ENCODE measurements at places on chromosomes 2 and 18. TPM values are rescaled to one million over a fixed set of nuclear protein-coding genes. Genes with fewer than 3 reads are reported as not detected.

DNA sequence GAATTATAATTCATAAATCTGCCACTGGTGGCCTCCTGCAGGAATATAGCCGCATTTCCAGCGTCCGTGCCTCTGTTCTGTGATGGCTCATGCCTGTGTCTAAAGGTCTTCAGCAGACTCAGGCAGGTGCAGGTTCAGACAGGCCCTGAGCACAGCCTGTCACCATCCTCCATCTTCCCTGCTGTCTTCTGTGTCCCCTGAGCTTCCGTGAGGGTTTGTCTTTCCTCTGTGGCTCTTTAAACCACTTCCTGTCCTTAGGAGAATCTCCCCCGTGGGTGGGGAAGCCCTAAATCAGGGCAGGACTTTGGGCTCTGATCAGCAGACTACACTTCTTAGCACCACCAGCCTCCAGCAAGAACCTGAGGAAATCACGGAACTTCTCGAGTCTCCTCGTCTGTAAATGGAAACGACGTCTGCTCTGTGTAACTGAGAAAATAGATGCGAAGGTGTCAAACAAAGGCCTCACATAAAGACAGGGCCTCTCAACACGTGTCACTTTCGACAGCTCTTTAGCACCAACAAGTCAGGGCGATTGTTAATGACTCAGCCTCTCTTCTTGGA lies 24.1 kb upstream of the NFATC1 start:
- H3K27ac ChIP-seq, result peak overlapping the region; percentile 45
- H3K36me3 ChIP-seq, result peaks cover 2% of the 10 kb centered on the region
- H3K27me3 ChIP-seq, result no peaks in the 10 kb centered on the region
- peak; percentile 26 for DNase-seq

DNA sequence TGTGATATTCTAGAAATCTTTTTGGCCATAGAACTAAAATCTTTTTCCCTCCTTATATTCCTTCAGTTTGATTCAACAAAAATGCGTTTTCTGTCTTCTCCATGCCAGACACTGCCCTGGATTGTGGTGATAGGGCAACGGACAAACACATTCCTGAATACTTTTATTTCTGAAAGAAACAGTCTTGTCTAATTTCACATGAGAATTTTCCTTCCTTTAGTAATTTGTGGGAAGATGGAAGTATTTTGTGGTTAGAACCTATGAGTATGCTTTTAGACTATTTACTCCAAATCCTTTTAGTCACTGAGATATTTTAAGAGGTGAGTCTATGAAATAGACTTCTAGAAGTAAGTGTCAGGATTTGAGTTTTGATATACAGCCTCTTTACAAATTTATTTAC lies 49.6 kb downstream of the COL5A2 start:
- no peak overlapping the region for H3K27ac ChIP-seq
- H3K36me3 ChIP-seq, result no peaks in the 10 kb centered on the region
- peaks cover 5% of the 10 kb centered on the region for H3K27me3 ChIP-seq
- no peaks in the 10 kb centered on the region for H3K4me1 ChIP-seq
- H3K4me3 ChIP-seq, result no peak overlapping the region

MARCO gene
- not detected for total RNA-seq

ANKRD30BL gene
- not detected for total RNA-seq

GRCh38 chr2:54627973-54628372 lies 95.5 kb upstream of the EML6 start:
- no peak overlapping the region for H3K4me3 ChIP-seq
- no peaks in the 10 kb centered on the region for H3K27me3 ChIP-seq
- H3K27ac ChIP-seq, result peak overlapping the region; percentile 35
- no peak for DNase-seq
- H3K4me1 ChIP-seq, result peaks cover 11% of the 10 kb centered on the region

DNA sequence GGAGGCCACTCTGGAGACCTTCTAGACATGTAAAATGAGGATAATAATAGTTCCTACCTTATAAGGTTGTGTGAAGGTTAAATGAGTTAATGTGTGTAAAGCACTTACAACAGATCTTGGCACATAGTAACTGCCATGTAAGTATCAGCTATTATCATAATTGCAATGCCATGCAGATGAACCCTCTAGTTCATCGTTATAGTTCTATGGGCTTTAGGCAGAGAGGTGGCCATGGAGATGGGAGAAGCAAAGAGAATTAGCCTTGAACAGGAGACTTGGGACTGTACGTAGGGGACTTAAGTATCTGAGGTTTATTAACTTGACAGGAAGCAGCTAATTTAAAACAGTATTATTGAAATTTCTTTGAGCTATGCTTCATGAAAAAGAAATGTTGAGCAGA lies 151.8 kb downstream of the PIK3C3 start:
- no peak for DNase-seq
- H3K4me1 ChIP-seq, result no peaks in the 10 kb centered on the region
- H3K27ac ChIP-seq, result no peak overlapping the region
- H3K36me3 ChIP-seq, result no peaks in the 10 kb centered on the region

DNA sequence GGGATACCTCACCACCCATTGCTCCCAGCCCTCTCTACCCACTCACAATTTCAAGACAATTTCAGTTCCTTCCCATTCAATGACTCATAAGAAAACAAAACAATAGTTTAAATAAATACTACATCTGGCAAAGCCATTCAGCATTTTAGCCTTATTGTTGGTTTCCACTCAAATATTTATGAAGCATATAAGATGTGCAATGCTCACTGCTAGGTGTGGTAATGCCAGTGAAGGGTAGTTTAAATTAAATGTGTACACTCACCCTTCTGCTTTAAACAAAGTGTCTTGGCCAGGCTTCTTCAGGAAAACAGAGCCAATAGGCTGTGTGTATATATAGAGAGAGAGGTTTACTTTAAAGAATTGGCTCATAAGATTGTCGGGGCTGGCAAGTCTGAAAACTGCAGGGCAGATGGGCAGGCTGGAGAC lies 37.0 kb downstream of the INO80C start:
- H3K27me3 ChIP-seq, result no peaks in the 10 kb centered on the region
- no peak overlapping the region for H3K4me3 ChIP-seq
- no peak for DNase-seq
- no peaks in the 10 kb centered on the region for H3K4me1 ChIP-seq
- H3K27ac ChIP-seq, result no peak overlapping the region
- no peaks in the 10 kb centered on the region for H3K36me3 ChIP-seq

DPP4 gene
- 22.4 TPM for total RNA-seq

- H3K27ac ChIP-seq, result peak overlapping the region; percentile 79
- H3K36me3 ChIP-seq, result peaks cover 60% of the 10 kb centered on the region
- DNase-seq, result peak; percentile 66
Observed at GRCh38 chr2:27901234-27901633, 10.7 kb downstream of the BABAM2 start.

MCFD2 gene
- 42.0 TPM for total RNA-seq

DNA sequence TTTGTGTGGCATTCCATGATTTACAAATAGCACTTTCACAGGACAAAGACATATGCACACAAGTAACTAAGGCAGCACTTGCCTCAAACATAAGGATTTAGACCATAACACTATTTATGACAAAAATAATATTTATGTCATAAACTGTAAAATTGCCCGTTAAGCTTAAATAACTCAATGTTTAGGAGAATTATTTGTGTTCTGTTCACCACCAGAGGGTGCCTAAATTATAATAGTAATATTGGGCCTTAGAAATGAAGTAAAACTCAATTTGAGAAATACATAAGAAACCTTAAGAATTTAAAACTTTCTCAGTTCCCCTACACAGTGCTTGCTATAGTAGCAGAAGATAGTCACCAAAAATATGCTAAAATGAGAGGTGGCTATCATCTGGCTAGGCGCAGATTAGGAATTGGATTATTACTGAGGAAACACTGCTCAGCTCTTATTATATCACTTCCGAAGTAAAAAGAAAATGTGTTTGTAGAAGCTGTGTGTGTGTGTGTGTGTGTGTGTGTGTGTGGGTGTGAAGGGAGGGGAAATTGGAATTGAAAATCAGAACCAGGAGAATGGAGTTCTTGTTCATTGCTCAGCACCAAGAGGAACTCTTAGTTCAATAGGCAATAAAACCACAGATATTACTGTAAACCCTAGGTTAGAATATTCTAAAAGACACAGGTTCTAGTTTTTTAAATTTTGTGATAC lies 4.9 kb upstream of the CHN1 start:
- no peak overlapping the region for H3K4me3 ChIP-seq
- H3K27ac ChIP-seq, result no peak overlapping the region
- no peaks in the 10 kb centered on the region for H3K36me3 ChIP-seq
- no peaks in the 10 kb centered on the region for H3K4me1 ChIP-seq

DNA sequence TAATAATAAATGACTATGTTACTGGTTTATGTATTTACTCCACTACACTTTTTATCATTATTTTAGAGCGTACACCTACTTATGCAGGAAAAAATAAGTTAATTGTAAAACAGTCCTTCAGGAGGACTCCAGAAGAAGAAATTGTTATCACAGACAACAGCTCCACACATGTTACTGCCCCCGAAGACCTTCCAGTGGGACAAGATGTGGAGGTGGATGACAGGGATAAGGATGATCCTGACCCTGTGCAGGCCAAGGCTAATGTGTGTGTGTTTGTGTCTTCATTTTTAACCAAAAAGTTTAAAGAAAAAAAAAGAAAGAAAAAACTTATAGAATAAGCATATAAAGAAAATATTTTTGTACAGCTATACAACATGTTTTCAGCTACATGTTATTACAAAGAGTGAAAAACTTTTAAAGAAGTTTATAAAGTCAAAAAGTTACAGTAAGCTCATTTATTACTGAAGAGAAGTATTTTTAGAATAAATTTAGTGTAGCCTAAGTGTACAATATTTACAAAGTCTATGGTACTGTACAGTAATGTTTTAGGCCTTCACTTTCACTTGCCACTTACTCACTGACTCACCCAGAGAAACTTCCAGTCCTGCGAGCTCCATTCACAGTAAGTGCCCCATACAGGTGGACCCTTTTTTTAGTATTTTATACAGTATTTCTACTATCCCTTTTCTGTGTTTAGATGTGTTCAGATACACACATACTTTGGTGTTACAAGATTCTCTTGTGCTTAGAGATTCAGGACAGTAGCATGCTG lies 7.5 kb downstream of the TGFBRAP1 start:
- peaks cover 14% of the 10 kb centered on the region for H3K36me3 ChIP-seq
- peaks cover 49% of the 10 kb centered on the region for H3K4me1 ChIP-seq
- no peak overlapping the region for H3K4me3 ChIP-seq

IGFBP5 gene
- total RNA-seq, result not detected

GRCh38 chr2:74540291-74540690 lies 10.6 kb downstream of the HTRA2 start:
- DNase-seq, result no peak
- H3K4me3 ChIP-seq, result no peak overlapping the region
- peaks cover 27% of the 10 kb centered on the region for H3K27me3 ChIP-seq

MC2R gene
- total RNA-seq, result not detected

ACTR2 gene
- 326 TPM for total RNA-seq

PDE11A gene
- total RNA-seq, result 0.12 TPM

DNA sequence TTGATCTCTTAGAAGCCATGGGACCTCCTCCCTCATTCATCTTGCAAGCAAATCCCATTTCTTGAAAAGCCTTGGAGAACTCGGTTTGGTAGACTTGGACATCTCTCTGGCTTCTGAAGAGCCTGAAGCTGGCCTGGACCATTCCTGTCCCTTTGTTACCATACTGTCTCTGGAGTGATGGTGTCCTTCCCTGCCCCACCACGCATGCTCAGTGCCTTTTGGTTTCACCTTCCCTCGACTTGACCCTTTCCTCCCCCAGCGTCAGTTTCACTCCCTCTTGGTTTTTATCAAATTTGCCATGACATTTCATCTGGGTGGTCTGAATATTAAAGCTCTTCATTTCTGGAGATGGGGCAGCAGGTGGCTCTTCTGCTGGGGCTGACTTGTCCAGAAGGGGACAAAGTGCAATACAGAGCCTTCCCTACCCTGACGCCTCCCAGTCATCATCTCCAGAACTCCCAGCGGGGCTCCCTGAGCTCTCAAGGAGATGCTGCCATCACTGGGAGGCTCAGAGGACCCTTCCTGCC lies 20.0 kb downstream of the FOSL2 start:
- no peak overlapping the region for H3K4me3 ChIP-seq
- H3K4me1 ChIP-seq, result peaks cover 48% of the 10 kb centered on the region
- H3K36me3 ChIP-seq, result peaks cover 90% of the 10 kb centered on the region
- no peak overlapping the region for H3K27ac ChIP-seq

DNA sequence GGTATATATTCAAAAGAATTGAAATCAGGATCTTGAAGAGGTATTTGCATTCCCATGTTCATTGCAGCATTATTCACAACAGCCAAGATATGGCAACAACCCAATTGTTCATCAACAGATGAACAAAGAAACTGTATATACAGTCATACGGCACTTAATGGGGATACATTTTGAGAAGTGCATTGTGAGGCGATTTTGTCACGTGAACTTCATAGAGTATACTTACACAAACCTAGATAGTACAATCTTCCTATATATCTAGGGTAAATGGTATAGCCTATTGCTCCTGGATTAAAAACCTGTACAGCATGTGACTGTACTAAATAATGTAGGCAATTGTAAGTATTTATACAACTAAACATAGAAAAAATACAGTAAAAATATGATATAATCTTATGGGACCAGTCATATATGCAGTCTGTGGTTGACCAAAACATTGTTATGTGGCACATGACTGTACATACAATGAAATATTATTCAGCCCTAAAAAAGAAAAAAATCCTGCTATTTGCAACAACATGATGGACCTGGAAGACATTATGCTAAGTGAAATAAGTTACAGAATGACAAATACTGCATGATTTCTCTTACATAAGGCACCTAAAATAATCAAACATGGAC lies 9.2 kb upstream of the BBS5 start:
- no peak overlapping the region for H3K27ac ChIP-seq
- no peak for DNase-seq
- no peak overlapping the region for H3K4me3 ChIP-seq
- H3K4me1 ChIP-seq, result no peaks in the 10 kb centered on the region
- no peaks in the 10 kb centered on the region for H3K36me3 ChIP-seq

DNA sequence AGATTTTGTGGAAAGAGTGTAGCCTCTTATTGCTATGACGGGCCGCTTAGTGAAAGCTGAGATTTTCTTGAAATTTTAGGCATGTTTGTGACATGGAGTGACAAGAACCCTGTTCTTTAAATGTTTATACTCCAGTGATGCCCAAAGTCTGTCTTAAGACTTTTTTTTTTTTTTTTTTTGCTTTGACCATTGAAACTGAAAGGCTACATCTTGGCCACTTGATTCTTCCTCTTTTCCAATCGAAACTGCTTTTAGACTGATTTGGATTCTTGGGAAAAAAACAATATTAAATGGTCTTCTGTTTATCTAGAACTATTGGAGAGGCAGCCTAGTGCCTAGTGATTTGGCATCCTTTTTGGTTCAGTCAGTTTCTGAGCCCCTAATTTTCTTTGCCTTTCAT lies 2.4 kb upstream of the SLC8A1 start:
- H3K36me3 ChIP-seq, result peaks cover 1% of the 10 kb centered on the region
- H3K27ac ChIP-seq, result no peak overlapping the region
- peaks cover 22% of the 10 kb centered on the region for H3K4me1 ChIP-seq
- peaks cover 26% of the 10 kb centered on the region for H3K27me3 ChIP-seq

TUBA4B gene
- total RNA-seq, result not detected

GRCh38 chr2:82027921-82028615 lies 1723.5 kb upstream of the LRRTM1 start:
- H3K36me3 ChIP-seq, result no peaks in the 10 kb centered on the region
- H3K4me3 ChIP-seq, result no peak overlapping the region
- H3K4me1 ChIP-seq, result no peaks in the 10 kb centered on the region
- no peak overlapping the region for H3K27ac ChIP-seq
- no peak for DNase-seq
